ENCODE measurements at places on chromosomes 2 and 18.

- DNase-seq, result no peak
Observed at GRCh38 chr2:189116087-189116486, 63.5 kb downstream of the COL5A2 start.

DNA sequence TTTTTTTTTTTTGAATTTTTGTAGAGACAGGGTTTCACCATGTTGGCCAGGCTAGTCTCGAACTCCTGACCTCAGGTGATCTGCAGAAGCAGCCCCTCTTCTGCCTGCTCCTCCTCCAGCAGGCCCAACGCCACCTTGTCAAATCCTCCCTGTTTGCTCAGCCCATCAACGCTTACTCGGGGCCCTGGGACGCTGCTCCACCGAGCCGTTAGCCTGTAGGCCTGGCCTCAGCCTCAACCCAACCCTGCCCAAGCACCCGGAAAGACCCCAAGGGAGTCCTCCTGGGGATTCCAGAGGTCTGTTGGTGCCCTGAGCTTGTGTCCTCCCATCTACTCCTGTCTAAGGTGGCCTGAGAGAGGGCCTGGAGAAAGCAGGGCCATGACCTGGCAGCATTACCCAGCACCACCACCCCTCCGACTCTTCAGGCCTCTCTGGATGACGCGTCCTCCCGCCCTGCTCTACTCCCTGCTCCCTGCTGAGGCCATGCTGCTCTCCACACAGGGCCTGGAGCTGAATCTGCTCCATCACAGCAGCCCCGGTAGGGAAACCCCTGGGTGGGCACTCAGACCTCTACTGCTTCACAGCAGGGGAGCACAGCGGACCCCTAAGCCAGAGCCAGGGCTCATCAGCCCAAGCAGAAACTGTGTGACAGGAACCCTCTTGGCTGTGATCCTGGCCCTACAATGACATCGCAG, 3.2 kb downstream of the STK25 start:
- DNase-seq, result no peak

DNA sequence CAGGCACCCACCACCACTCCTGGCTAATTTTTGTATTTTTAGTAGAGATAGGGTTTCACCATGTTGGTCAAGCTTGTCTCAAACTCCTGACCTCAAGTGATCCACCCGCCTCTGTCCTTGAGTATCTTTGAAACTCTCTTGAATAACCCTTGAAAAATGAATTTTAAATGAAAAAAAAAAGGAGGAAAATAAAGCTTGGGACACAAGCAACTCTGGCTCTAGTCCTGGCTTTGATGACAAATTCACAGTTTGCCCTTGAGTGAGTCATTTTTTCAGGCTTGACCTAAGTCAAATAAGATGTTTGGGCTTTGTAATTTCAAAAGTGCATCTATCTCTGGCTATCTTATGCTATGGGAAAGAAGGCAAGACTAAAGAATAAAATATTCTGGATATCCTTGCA, 79.0 kb upstream of the TRIB2 start:
- no peak for DNase-seq

- no peak for DNase-seq
Observed at GRCh38 chr2:74142340-74142739, 5.4 kb downstream of the BOLA3 start.

DNA sequence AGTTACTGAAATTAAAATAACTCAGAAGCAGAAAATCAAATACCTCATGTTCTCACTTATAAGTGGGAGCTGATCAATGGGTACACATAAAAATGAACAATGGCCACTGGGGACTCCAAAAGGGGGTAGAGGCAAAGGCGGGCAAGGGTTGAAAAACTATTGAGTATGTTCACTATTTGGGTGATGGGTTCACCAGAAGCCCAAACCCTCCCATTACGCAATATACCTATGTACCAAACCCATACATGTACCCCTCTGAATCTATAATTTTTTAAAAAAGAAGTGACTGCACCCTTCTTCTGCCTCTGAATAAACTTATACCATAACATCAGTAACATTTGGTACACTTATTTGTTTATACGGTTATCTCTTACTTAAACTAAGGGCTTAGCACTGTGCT, 119.4 kb downstream of the ZRANB3 start:
- no peak for DNase-seq

DNA sequence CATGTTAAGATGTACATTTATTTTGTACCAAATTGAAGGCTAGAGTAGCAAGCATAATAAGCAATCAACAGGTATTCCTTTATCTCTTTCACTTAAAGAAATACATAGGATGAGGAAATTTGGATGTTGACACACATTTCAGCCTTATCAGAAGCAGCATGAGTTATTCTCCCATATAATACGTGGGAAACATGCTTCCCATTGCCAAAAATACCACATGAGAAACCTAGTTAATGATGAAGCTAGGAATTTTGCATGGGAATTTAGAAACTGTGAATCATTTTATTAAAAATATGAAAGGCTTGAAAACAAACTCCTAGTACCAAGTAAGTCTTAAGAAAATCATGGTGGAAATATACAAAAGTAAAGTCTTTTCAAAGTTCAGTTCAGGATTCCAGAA, 751.8 kb downstream of the TSN start:
- no peak for DNase-seq

DNA sequence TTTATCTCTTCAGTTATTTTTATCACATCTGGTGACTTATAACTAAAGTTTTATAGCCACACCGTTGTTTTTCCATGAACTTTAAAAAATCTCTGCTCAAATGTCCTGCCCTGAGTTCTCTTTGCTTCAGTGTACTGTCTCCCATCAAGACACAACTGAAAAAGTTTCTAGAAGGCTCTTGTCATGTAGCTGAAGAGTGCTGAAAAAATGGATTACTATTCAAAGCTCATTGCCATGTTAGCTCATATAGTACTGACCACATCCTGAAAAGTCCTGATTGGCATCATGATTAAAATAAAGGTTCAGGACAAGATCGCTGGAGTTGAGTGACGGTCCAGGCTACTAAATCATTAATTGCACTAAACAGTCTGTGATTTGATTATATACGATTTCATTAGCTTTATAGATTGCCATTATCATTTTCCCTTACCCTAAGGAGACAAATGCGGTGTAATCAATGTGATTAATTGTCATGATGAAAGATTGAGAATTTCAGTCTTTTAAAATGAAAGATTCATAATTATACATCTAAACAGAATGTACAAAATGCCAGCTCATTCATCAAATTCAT, 62.2 kb downstream of the MFSD6 start:
- no peak for DNase-seq

DNA sequence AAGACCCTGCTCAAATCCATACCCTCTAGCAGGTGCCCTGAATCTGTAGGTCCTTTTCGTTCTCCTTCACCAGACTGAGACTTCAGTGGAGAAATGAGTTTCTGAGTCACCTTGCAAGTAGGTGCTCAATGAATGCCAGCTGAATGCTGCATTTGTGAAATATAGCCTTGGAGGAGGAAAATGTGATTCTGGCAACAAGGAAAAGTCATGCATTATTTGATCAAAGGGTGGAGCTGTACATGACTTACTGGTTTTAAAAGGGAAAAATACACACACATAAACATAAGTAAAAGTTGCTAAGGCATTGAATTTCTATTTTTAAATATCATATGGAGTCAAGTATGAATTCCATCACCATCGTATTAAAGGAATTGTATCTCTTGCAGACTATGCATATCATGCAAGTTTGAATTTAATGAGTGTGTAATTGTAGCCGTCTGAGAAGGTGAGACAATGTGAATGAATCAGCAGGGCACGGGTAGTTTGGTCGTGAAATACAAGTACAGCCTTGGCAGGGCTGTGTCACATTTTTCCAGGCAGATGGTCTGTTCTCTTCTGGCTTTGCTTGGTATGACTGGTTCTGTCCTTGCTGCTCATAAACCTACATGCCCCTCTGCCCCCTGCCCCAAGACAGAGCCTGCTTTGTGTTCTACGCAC, 160.8 kb downstream of the COL6A3 start:
- no peak for DNase-seq

DNA sequence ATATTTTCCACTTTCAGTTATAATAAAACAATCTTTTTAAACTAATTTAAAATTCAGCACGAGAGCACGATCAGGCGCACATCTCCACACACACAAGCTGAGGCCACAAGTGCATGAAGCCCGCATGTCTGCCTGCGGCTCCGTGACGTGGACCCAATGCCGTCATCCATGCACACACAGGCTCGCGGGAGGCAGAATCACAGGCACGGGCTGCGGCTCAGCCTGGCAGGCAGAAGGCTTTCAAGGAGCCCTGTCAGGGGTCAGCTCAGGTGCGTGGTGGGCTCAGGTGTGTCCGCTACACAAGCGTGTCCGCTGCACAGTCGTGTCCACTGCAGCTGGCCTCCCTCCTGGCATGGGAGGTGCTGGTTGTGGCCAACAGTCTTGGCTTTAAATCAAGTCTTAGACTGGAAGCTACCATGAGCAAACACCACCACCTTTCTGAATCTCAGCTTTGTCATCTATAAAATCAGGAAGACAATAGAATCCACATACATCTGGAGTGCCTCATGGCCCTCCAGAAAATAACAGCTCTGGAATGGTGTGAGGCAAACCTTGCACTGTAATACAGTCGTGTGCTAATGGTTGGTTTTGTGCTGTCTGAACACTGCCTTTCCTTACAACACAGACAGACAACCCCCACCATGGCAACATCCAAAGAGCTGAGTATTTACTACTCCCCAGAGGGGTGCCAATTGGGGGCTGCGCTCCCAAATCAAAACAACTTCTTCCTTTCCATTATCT, 210.1 kb downstream of the NDUFA10 start:
- DNase-seq, result no peak

DNA sequence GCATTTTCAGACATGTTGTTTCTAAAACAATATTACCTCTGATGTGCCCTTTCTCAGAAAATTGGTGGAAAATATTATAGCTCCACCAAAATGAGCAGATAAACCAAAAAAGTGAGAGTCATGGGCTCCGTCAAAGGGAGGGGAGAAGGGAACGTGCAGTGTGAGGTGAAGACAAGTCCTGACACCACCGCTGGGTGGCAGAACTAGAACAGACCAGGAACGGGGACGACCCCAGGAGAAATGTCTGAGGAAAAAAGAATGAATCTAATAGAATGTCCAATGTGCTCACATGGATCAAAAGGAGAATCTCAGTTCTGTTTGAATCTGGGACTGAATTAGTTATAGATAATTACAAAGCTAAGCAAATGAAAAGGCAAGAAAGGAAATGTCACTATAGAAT, 22.6 kb upstream of the BCL2 start:
- DNase-seq, result peak; percentile 12

DNA sequence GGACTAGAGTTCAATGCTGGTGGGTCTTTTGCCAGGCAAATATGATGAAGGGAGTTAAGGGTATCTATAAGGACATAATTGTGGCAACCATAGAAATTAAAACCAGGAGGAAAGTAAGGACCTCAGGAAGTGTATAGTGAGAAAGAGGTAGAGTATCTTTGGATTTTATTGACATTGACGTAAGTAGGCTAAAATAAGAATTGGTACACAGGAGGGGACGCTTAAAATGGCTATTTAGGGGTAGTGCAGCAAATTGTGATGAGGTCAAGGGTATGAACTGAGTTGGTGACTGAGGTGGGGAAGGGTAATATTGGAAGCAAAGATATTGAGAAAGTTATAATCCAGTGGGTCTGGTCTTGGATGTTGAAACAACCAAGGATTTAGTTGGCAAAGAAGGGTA, 42.7 kb downstream of the MARCHF7 start:
- no peak for DNase-seq
